ENCODE measurements at places on chromosomes 7 and 10.

- no peak for DNase-seq
Measured at GRCh38 chr7:85882335-85882734, 695.5 kb upstream of the SEMA3D start.

DNA sequence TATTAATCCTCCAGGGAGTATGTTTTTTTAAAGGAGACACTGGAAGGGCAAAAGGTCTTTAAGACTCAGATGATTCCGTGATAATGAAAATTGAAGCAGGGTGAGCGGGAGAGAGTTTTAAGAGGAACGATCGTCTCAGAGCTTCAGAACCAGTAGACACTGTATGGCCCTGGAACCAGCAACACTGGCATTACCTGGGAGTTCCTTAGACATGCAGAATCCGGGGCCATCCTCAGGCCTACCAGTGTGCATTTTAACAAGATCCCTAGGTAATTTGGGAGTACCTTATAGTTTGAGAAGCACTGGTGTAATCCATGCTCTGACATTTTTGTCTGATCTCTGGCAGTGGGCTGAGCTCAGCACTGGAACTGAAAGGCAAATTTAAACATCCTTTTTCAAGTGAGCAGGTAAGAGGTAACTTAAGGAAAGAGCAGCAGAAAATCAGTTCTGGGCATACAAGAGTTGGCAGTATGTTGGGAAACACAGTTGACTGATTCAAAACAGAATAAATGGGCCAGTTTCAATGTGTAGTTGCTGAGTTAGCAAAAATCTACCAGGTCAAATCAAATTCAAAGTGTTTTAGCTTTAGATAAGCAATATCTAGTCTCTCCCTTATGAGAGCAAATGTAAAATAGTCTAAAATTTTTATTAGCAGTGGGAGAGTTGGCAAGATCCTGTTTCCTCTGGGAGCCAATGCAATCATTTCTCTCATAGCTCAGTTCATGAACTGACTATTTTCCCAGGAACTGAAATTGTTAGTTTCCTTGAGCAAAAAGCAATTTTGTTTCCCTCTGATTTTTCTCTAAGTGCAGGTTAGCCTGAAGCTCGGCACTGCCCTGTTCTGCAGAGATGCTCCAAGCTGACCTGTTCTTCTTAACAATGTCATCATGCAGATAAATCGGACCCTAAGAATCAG lies 97.2 kb upstream of the ELMO1 start:
- DNase-seq, result no peak

DNA sequence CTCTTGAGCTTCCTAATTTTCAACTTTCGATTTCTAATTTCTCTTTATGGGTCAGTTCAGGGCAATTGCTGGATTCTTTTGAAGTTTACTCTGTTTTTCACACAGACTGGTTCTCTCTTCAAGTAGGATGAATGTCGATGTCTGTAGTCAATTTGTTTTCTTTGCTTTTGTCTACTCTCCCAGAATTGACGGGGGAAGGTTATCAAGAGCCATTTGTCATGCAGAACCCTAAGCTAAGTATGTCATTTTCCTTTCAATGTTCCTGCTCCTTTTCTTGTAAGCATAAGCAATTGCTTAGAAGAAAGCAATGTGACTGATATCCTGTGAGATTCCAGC lies 53.7 kb downstream of the SLC39A12 start:
- no peak for DNase-seq

DNA sequence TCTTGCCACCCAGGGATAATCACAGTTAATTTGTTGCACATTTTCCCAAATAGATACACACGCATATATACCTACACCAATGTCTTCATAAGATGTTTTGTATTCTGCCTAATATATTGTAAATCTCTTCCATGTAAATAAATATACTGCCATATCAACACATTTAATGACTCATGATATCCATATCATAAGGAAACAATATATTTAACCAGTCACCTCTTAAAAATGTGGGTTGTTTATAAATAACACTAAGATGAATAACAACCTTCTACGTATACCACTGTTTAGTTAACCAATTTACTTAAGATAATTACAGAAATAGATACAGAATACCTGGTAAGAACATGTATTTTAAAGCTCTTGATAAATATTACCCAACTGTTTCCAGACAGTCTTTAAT lies 38.2 kb downstream of the ELAPOR2 start:
- DNase-seq, result no peak

DNA sequence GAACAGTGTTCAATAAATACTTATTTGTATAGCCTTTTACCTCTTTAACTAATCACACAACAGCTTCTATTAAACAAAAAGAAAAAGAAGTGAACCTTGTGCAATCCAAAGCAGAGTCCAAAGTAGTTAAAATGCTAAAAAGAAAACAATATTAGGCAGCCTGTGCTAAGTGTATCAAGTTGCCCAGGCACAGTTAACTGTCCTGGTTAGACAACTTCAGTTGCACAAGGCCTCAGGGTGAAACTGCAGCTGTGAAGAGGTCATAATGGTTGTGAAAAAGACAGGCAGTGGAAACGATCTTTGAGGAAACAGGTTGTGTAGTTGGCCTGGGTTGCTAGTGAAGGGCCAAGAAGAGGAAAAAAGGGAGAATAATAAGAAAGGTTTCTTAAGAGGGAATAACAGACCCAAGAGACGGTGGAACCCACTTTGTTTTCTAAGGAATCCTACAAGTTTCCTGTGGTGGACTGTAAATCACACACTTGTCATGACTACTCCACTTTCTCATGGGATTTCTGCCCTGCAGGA lies 6.0 kb upstream of the CROT start:
- DNase-seq, result no peak

DNA sequence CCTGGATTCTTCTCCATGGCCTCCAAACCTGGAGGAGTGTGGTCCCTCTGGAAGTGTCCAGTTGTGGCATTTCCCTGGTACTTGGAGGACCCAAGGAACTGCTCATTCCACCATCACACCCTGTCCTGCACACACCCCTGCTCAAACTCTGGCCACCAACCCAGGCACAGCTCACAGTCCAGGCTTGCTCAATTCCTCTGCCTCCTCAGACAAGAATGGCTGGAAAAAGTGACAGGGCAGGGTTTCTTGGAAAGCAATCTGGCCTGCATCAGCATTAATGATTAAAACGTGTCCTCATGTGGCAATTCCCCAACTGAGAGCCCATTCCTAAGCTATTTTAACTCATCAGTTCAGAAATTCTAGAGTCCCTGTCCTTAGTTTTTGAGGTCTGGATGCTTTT lies 17.2 kb upstream of the TPST1 start:
- no peak for DNase-seq

DNA sequence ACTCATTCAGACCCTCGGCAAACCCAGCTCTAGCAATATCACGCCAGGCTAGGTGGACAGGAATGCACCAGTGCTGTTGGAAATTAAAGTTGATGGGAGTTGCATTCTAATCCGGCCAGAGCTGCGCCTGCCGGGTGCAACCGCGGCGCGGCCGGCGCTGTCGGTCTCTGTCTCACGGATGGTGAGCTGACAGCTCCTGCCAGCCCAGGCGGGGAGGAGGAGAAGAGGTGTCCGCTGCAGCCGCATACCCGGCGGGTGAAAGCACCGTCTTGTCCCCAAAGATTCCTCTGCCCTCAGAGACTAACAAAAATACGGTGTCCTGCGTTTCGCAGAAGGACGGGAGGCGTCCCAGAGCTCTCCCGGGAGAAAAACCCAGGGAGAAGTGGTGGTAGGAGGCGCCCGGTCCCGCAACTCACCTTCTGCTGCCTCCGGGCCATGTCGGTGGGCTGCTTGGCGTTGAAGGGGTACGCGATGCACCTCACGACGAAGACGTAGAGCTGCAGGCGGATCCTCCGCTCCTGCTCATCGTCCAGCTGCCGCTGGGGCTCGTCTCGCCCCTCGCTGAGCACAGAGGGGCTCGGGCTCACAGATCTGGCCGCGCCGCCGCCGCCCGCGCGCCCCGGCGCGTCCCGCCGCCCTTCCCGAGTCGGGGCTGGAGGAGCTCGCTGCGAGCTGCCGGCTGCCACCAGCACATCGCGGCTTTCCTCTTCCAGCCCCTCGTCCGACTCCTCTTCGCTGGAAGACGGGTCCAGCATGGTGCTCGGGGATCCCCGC lies 490 bp downstream of the CADPS2 start:
- DNase-seq, result no peak

- no peak for DNase-seq
Measured at GRCh38 chr10:108275895-108276685, 1111.6 kb upstream of the SORCS1 start.

DNA sequence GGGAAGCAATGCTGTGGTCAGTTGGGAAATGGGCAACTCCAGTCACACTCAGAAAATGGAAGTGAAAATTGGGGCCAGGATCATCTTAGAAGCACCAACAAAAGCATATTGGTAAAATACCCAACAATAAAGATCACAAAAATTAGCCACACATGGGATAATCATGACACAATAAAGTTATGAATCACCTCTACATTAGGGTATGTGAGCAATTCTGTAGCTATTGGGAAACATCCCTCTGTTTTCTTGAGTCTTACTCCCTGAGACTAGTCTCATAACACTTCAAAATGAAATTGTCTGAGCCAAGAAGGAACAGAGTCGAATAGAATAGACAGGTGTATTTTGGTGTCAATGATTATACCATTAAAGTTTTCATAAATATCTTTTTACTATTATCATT lies 178.3 kb downstream of the DYNC1I1 start:
- DNase-seq, result no peak

- DNase-seq, result no peak
Measured at GRCh38 chr10:133131734-133132472, 28.1 kb upstream of the KNDC1 start.

GRCh38 chr7:158022601-158023000 lies 565.0 kb downstream of the PTPRN2 start:
- DNase-seq, result no peak

- no peak for DNase-seq
Measured at GRCh38 chr10:6729861-6730344, 149.8 kb upstream of the PRKCQ start.

DNA sequence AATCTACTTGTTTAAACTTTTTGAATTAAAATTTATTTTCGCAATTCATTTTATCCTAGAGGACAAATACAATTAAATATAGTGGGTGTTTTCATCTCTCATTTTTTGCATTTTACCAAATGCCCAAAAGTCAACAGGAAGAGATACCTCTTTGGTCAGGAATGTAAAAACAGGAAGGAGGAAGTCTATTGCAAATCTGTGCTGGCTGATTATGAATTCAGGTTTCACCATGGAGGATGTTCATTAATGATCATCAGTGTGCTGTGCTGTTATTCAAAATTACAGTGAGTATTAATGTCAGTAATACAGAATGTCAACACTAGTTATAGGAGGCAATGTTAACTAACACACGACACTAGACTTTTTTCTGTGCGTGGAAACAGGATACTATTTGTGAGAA lies 24.7 kb downstream of the EXOC6 start:
- no peak for DNase-seq

GRCh38 chr7:8226501-8226900 lies 35.5 kb downstream of the ICA1 start:
- no peak for DNase-seq

Data from stimulated activated CD8-positive, alpha-beta memory T cell treated with anti-CD3 and anti-CD28 coated beads, Interleukin-4, amount 100 ng/mL, for 4 hours (primary cell).